ENCODE measurements at places on chromosomes 7 and 10.

- DNase-seq, result no peak
Measured at GRCh38 chr10:58780476-58780875, 267.8 kb downstream of the BICC1 start.

GRCh38 chr7:140537750-140538482 lies 58.6 kb upstream of the MKRN1 start:
- DNase-seq, result no peak

- peak; percentile 49 for DNase-seq
Measured at GRCh38 chr10:17910125-17910789, 41.5 kb upstream of the SLC39A12 start.

DNA sequence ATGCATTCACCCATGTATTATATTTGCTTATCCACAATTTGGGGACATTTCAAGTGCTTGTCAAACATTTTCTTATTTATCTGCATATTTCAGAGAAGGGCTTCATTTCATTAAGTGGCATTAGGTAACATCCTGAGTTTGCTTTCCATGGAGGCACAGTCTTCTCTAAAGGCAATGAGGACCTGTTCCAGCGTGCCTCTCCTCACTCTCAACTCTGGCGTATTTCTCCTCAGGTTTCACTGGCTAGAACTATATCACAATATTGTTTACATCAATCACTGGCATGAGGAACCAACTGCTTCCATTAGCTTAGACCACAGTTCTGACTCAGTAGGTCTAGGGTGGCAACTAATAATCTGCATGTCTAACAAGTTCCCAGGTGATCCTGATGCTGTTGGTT lies 177.2 kb downstream of the TAX1BP1 start:
- no peak for DNase-seq

DNA sequence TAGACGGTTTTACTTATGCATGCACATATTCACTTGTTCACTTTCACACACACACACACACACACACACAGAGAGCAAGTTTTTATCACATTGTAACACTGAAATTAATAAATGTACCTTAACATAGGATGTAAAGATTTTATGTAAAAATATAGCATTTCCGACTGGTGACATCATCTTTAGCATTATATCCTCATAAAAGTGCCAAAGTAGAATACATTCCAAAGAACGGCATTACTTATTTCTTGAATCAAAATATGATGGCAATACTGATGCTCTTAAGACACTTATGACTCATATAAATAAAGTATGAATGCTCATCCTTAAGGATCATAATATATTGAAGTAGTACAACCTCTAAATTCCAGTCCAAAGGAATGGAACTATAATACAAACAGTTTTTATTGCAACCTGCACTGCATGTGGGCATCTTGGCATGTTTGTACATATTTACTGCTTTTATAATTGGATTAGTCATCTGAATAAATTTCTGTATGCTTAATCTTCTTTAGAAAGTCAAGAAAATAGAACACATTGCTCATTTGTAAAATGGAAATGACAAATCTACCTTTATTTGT lies 290.0 kb upstream of the SEMA3A start:
- DNase-seq, result no peak

DNA sequence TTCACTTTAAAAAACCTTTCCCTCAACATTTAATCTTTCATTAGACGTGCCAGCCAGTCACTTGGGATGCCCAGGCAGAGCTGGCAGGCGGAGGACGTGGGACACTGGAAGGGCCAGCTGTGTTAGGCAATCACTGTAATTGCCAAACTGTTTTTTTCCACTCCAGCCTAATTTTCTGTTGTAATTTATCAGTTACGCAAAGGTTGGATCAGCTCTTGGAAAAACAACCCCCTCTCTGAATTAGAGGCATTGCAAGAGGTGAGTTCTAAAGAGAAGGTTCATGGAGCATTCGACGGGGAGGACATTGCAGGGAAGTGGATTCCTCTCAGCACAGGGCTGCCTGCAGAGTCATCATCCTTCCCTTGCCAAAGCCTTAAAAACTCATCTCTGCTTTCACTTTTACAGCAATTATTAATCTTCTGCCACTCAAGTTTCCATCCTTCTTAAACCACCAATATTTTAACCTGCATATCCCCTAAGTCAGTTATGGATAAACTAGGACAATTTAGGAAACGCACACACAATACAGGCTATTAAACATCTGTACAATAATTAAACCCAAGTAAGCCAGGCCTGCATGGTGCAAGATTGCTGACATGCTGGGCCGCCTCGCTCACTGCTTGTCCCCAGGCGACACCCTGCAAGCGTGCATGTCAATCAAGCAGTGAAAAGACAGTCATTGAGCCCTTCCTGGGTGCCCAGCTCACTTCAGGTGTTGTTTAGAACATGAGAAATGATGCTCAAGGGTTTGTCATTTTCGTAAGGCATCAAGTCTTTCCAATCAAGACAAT lies 272.3 kb upstream of the RNF32 start:
- DNase-seq, result no peak

DNA sequence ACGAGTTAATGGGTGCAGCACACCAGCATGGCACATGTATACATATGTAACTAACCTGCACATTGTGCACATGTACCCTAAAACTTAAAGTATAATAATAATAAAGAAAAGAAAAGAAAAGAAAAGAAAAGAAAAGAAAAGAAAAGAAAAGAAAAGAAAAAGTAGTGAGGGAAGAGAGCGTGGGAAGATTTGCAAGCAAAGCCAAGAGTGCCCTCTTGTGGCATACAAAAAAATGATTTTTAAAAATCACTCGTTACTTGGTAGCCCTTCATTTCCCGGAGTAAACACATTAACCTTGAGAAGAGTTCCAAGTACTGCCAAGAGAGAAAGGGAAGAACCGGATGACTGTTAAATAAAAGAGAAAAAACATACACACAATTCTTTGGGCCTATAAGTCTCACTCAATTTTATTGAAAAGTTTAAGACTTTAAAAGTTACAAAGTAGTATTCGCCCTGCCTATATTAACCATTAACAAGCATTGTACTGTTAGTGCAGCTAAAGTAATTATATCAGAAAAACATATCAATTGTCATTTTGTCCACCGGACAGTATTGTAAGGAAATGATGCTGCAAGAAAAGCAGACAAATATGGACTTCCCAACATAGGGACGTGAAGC lies 6.2 kb upstream of the CH25H start:
- peak; percentile 76 for DNase-seq

- no peak for DNase-seq
Measured at GRCh38 chr7:75596727-75597614, 104.9 kb downstream of the SPDYE5 start.

DNA sequence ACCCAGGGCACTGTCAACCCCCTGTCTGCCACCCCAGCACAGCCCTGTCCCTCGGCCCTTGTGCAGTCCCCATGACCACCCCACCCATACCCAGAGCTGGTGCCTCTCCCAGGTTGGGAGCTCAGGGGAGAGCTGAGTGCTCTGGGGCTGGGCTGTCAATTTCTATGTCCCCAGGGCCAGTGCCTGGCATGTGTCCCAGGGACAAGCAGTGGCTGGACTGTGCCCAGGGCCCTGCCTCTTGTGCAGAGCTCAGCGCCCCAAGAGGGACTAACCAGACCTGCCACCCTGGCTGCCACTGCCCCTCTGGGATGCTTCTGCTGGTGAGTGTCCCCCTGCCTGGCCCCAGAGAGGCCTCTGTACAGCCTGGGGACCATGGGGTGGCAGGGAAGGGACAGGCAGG lies 29.0 kb upstream of the ZNF862 start:
- no peak for DNase-seq

DNA sequence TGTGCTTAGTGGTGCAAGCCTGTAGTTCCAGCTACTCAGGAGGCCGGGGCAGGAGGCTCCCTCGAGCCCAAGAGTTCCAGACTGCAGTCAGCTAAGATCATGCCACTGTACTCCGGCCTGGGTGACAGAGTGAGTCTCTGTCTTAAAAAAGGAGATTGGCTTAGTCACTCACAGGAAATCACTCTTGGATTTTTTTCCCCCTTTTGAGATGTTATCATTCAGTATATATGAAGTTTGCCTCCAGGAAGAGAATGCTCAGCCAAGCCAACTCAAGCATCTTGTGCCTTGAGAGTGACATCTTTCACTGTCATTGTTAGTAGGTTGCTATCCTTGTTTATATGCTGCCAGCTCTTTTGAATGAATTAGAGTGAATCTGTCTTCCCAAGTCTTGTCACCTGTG lies 28.0 kb downstream of the NIPSNAP2 start:
- no peak for DNase-seq

- no peak for DNase-seq
Measured at GRCh38 chr10:99551158-99551557, 18.4 kb downstream of the NKX2-3 start.

GRCh38 chr7:73918926-73919693 lies 58.2 kb downstream of the TMEM270 start:
- no peak for DNase-seq

DNA sequence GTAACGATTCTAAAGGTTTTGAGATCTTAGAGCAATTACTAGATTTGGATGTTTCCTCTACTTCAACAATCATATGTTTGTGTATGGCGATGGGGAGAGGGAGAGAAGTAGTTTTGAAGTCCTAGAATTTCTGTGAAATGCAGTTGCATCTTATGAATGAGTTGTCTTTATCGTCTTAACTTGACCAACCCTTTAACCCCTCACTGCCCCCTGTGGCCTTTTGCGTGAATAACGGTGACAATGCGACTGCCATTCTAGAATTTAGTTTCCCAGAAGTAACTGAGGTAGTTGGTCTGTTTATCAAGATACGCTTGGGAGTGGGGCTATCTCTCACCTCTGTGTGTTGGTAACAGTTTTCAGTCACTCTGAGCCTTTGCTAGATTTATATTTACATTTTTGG lies 204.6 kb downstream of the HDAC9 start:
- DNase-seq, result no peak

DNA sequence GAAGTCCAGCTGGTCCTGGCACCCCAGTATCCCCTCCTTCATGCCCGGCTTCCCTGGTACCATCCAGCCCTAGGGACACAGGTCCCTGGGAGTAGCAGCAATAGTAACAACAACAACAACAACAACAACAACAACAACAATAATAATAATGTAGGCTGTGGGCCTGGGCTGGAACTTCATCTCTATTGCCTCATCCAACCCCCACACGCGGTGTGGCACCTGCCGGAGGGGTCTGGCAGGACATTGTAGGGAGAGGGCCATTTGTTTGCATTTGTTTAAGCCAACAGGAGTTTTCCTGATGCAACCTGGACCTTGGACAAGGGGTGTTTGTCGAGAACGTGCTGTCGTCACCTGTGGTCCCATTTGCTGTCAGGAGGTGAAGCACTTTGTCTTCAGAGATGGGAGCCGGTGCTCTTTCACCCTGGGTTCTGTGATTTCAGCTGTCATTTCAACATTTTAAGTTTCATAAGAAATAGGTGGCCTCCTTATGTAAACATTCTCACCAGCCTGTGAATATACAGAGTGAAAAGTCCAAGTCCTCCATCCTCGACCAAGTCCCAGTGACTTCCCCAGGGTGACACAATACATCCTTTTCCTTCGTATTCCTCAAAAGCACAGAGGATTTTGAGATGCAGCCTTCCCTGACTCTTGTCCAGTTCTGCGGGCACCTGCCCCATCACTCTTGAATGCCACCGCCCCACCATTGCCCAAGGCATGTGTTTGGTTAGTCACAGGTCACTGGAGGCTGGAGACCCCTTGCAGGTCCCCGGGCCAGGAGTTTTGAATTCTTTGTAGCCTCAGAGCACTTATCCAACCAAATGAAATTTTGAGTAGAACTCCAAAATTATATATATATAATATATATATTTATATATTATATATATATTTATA lies 9.2 kb downstream of the LHPP start:
- no peak for DNase-seq

GRCh38 chr7:73351447-73352167 lies 23.6 kb downstream of the FKBP6 start:
- no peak for DNase-seq

DNA sequence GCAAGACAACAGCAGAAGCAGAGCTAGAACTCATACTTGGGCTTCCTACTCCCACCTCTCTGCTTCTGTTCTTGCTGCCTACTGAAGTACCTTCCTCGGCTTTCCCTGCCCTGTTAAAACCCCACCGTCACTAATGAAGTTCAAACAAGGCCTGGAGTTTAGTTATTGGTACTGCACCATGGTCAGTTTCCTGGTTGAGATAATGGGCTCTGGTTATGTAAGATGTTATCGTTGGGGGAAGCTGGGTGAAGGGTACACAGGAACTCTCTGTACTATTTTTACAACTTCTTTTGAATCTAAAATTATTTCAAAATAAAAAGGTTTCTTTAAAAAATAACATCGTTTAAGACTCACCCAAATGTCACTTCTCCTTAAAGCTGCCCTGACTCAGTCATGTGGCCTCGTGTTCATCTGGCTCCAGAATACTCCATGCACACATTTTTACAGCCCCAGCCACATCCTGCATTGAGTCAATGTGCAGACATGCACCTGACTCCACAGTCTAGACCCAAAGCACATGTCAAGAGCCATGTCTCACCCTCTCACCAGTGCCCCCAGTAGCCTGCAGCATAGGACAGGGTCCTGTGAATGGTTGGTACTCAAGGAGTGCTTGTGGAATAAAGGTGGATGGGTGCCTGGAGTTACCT lies 36.9 kb upstream of the AQP1 start:
- no peak for DNase-seq

DNA sequence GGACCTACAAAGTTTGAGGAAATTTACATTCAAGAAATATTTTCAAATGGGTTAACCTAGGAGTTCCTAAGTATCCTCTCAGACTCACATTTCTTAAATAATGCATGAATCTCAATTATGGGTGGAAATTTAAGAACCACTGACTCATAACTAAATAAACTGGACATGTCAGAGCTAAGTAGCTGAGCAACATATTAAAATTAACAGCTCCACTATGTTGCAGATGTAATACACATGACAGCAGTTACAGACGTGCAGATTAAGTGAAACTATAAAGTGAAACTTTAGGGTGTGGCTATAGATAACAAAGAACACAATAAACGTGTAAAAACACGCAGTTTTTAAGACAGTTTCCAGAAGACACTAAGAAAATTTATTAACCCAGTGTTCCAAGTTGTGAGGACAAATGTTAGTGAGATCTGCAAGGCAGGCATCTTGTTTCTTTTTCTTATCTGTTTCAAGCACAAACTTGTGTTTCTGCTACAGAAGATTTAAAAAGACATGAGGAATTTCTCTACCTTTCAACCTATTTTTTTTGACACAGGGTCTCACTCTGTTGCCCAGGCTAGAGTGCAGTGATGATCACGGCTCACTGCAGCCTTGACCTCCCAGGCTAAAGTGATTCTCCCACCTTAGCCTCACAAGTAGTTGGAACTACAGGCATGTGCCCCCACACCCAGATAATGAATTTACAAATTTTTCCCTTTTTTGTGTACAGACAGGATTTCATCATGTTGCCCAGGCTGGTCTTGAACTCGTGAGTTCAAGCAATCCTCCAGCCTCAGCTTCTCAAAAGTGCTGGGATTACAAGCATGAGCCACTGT lies 25.3 kb downstream of the DNMBP start:
- no peak for DNase-seq
